ENCODE measurements at places on chromosomes 12 and 14.

DNA sequence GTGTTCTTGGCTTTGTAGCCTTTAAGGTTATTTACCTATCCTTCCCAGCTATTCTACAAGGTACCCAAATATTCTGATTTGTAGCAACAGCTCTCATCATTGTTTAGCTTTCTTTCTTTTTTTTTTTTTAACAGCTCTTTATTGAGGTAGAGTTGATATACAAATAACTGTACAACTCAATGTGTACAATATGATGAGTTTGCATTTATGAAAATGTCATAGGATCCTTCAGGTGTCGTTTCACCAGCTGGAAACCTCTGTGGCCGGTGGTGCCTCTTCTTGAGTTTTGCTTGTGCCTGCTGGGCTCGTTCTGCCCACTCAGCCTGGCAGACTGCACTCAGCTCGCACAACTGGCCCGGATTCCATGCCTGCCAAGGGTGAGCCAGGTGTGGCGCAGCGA lies 26.9 kb upstream of the TBPL2 start:
- DNase-seq, result no peak

- DNase-seq, result no peak
These were observed 44.4 kb downstream of the USP15 start for GRCh38 chr12:62304560-62304959.

DNA sequence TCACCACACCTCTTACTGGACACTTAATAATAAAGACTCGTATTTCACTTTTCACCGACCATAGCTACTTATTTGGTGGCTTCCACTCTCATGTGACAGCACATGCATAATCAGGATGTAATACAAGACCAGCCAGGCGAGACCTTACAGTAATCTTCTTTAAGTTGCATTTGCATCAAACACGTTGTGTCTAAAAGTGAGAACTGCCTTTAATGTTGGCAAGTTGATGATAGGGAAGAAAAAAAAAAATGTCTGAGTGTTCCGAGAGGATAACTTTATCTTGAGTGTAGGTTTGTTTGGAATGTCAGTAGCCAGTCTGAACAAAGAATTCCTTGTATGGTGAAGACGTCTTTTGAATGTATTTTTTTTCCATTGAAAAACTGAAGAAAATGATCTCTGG lies 440.4 kb downstream of the ADAMTS20 start:
- DNase-seq, result no peak

GRCh38 chr12:84641940-84642545 lies 270.6 kb downstream of the SLC6A15 start:
- DNase-seq, result no peak

- no peak for DNase-seq
These were observed 8.1 kb downstream of the TMEM179 start for GRCh38 chr14:104596451-104596918.

- DNase-seq, result no peak
These were observed 12.9 kb upstream of the ORAI1 start for GRCh38 chr12:121613462-121613861.

DNA sequence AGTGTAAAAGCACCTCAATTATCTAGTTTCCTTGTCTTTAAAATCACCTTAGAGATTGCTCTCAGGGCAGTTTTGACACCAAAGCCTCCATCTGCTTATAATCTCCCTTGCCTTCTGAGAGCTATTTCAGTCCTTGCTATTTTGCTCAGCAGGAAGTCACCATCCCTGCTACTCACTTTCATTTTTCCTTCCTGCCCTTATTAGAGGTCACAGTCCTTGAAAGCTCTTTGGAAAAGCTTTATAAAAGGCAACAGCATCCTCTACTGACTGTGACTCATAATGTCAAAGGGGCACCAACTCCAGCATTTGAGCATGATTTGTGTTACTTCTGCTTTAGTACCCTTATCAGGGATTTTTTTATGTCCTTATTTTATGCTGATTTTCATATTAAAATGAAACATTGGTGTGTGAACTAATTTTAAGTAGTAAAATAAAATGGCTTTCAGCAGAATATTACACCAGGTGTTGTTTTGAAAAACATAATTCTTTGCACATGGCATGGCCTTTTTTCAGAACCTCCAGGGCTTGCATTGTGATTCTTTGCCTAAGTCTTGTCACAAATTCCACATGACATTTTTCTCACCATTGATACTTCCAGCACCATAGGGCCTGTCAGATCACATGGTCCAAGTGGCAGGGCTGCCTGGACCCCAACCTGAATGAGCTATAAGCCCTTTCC lies 213.0 kb downstream of the ADAMTS20 start:
- no peak for DNase-seq

DNA sequence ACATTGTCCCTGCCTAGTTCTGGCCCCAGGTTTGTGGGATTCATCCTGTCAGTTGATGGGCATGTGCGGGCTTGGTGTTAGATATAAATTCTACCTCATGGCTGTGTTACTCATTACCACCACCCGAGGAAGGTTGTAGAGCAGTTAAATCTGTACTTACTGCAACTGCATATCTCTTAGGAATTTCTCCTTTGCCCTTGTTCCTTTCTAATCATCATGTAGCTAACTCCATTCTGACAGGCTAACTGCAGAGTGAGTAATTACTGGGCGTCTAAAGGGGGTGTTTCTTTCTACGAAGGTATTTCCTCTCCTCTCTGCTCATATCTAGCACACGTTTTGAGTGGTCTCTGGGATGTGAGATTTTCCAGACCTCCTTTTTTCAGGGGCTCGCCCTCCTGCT lies 1076.7 kb downstream of the TMTC2 start:
- DNase-seq, result no peak

- no peak for DNase-seq
These were observed 6.6 kb downstream of the MYH7 start for GRCh38 chr14:23428686-23429495.

- DNase-seq, result peak; percentile 99
These were observed 10.1 kb downstream of the PLA2G1B start for GRCh38 chr12:120317224-120318105.

DNA sequence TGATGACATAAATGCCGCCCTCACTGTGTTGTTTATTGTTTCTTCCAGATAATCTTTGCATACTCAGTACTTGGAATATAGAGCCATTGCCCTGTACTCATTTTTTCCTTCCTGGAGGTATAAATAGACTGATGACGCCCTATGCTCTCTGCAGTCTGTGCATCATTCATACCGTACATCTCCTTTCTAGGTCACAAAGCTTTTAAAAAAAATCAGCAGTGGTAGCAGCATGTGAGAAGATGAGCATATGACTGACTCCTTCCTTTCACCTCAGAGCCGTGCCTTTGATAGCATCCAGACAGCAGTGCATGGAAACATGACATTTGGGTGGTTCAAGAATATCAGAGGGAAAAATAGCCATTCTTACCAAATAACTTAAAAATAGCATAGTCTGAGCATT lies 77.3 kb downstream of the PDE3A start:
- no peak for DNase-seq

DNA sequence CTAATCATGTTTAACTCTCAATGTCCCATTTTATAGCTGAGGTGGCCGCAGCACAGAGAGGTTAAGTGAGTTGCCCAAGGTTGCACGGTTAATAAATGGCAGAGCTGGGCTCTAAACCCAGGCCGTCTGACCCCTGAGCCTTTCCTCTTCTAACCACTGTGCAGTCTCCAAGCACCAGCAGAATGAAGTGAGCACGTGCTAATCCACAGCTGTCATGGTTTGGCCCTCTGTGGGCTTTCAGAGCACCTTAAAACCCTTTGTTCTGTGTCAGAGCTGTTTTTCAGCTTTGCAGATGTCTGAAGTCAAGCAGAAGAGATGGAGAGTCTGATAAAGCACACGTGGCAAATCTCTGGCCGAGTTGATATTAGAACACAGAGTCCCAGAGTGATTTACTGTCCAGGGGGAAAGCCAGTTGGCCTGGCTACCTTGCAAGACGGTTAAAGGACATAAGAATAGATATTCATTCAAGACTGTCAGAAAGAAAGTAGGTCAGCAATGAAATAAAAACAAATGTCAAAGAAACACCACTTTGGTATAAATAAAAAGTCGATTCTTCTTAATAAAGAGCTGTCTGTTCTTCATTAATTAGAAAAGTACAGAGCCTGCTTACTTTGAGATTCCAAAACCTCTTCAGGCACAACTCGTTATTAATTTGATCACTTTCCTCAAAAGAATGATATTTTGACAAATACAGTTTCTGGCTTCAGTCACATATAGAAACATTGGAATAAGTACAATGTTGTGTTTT lies 107.3 kb downstream of the CRADD start:
- peak; percentile 11 for DNase-seq

GRCh38 chr12:116476227-116476822 lies 82.9 kb upstream of the MAP1LC3B2 start:
- no peak for DNase-seq

DNA sequence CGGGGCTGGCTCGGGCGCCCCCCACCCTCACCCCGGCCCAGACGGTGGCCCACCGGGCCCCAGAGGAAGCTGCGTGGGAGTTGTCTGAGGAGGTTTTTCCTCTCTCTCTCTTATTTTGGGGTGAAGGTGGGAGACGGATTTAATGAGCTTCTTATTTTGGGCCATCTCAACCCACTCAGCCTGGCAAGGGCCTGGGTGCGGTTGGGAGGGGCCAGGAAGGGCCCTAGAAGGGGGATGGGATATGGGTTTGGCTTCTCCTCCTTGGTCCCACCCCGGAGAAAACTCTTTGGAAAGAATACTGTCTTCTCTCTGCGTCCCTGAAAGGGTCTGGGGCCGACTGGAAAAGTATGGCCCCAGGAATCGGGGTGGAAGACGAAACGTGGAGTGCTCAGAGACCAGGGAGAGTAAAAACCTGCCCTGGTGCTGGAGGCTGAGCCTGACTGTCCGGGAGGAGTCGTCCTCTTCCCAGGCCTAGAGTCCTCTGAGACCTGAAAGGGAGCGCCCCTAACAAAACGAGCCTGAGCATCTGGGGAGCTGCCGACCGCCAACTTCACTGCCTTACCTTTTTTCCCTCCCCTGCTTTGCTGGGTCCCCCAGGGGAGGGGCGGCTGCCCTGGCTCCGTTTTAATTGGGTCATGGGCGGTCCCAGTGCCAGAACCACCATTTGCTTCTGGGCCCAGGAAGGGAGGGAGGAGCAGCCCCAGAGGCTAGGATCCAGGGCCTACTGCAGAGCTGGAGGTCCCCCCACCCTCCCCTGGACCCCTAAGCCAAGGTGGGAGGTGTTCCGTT lies 1.6 kb downstream of the MMP14 start:
- DNase-seq, result no peak

DNA sequence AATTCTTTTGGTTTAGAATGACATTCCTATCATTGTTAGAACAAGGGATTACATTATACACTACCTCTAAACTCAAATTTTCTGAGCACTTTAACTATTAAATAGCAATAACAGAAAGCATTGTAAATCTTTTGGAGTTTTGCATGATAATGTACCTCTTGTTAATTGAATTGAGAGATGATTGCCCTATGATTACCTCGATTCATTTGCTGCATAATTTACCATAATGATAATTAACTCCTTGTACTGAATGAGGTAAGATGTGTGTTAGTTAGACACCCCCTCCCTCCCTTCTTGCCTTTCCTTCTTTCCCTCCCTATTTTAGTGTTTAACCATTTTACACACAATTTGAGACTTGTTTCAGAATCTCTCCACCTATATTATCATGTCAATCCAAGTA lies 469.2 kb downstream of the DIO2 start:
- no peak for DNase-seq

GRCh38 chr12:13257356-13257875 lies 60.9 kb downstream of the EMP1 start:
- no peak for DNase-seq

GRCh38 chr12:121810833-121811433 lies 7.1 kb downstream of the SETD1B start:
- DNase-seq, result no peak

DNA sequence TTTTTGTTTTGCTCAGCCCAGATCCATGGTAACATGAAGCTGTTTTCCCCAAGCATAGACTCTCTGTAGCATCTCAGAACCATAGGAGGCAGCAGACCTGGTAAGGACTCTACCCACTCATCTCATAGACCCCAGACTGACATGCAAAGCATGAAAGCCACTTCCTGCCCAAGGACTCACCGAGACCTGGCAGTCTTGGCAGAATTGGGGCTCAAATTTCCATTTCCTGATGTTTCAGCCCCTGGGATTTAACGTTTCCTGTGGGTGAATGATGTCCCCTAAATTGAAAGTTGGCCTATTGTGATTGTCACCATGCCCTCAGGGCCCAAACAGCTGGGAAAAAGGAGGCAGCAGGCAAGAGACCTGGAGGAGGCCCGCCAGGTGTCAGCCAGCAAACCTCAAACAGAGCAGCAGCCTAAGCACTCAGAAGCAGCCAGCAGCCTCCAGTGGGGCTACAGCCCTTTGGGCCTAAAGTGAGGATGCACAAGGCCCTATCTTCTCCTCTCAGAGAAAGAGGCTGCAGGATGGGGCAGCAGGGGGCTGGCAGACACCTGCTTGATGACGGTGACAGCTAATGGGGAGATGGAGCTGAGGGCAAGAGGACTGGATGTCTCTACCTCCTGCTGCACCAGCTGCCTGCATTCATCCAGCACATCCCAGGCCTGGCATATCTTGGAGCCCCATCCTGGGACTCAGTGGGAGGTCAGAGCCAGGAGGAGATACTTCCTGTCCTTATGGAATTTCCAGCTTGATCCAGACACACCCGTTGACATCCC lies 8.5 kb downstream of the KRT85 start:
- no peak for DNase-seq

GRCh38 chr14:105064721-105065143 lies 498 bp downstream of the GPR132 start:
- DNase-seq, result no peak

DNA sequence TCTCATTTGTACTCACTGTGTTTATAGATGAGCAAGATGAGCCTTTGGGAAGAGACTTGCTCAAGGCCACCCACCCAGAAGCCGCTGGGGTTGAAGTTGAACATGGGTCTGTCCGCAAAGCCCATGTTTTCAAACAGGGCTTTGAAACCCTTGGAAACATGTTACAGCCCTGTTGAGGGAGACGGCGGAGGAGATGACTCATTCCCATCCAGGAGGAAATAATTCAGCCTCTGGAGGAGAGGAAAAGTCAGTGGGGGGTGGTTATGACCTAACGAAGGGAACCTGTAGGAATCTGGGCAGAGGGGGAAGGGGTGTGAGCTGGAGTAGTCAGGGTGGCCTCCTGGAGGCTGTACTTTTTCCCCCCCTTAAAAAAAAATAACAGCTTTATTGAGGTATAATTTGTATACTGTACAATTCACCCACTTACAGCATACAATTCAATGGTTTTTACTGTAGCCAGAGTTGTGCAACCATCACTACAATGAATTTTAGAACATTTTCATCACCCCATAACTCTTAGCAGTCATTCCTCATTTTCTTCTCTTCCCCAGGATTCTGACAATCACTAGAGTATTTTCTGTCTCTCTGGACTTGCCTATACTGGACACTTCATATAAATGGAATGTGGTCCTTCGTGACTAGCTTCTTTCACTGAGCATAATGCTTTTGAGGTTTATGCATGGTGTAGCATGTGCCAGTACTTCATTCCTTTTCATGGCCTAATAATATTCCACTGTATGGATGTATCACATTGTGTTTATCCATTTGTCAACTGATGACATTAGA lies 1.9 kb upstream of the RIN3 start:
- DNase-seq, result no peak

DNA sequence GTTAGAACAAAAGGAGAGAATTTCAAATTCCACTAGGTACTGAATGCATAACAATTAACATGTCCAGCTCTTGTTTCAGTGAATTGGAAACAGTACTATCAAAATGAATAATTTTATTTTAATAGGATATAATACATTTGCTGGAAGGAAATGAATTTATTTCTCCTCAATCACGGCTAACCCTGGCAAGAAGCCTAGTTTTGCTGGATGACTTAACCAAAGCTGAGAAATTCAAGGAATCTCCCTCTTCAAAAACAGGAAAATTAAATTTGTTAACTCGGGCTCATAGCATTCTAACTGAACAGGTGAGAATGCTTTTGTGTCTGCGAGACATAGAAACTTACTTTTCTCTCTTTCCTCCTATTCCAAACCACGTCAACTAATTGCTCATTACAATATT lies 163.5 kb upstream of the NEDD1 start:
- no peak for DNase-seq

- no peak for DNase-seq
These were observed 19.0 kb upstream of the MSRB3 start for GRCh38 chr12:65259501-65259900.

Data from C1 segment of cervical spinal cord (tissue), 14 donors.